ENCODE measurements at places on chromosomes 3 and 15.

DNA sequence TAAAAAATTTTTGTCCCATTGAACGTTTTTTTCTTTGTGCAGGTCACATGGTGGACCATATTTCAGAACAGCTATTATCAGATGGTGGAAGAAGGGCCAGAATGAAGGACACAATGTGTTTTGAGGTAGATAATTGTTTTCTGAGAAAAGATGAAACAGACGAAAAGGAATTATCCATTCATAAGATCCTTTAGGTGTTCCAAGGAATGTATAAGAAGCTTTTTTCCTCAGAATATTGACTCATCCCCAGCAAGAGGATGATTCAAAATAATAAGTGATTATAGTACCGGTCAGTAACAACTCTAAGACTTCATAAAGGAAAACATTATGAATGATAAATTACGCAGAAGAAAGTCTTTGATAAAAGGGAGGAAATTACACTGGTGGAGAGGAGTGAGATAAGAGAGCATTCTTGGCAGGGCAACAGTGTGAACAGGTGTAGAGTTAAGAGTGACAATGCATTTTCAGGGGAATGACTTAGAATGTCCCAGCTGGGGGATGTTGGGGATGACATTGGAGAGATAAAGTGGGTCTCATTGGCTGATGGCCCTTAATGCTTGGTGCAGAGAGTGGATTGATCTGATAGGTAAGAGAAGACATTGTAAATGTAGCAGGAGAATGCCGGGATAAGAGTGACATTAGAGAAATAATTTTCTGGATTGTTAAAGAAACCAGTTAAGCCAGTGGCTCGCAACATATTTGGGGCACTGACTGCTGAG is 27.0 kb upstream of the AQP9 start:
- no peak for DNase-seq

DNA sequence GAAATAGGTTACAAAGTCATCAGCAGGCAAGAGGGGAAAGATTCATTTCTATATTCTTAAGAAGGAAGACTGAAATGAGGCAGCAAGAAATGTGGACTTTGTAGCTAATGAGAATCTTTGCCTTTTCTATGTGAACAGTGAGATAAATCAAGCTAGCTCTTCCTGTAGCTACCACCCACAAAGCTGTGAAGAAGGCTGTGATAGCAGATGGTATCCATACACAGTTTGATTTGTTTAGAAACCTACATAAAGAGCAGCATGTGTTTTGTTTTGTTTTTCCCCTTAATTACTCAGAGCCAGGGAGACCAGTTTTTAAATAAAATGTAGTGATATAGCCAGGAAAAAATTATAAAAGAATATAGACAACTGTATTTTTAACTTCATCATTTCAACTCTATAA is 45.5 kb downstream of the TEX9 start:
- no peak for DNase-seq

- DNase-seq = no peak
These were observed 50.7 kb downstream of the ATG7 start for GRCh38 chr3:11322931-11323330.

DNA sequence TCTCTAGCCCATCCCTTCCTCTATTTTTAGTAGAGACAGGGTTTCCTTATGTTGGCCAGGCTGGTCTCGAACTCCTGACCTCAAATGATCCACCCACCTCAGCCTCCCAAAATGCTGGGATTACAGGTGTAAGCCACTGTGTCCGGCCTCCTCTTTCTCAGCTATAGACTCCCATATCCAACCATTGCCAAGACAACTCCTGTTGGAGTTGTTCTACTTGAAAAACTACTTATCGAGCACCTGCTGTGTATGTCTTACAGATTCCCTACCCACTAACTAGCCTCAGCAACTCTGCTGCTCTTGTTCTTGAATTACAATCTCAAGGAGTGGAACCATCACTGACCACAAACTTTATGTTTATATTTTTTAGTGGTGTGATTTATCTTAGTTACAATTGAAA is 186.6 kb downstream of the SLC9A9 start:
- DNase-seq = no peak

DNA sequence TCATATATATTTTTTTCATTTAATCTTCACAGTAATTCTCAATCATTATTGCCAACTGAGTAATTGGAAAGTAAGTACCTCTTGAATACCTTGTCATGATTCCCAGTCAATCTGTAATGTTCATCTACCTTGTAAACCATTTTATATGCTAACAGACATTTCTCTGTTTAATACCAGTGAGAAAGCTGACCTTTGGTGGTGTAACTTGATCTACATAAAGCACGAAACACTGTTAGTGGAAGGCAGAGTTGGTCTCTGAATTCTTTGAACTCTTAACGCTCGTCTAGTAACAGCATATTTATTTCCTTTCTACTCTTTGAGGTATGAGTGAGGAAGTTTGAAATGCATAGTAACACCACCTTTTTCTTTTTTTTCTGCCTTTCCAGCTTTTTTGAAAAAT is 59.5 kb downstream of the SLC25A26 start:
- DNase-seq = no peak

DNA sequence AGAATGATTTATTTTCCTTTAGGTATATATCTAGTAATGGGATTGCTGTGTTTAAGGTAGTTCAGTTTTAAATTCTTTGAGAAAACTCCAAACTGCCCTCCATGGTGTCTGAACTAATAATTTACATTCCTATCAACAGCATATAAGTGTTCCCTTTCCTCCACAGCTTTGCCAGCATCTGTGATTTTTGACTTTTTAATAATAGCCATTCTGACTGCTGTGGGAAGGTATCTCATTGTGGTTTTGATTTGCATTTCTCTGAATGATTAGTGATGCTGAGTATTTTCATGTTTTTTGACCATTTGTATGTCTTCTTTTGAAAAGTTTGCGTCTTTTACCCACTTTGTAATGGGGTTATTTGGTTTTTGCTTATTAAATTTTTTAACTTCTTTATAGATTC is 571.6 kb upstream of the CCDC54 start:
- DNase-seq = no peak

- DNase-seq = no peak
These were observed 181.7 kb upstream of the NSMCE3 start for GRCh38 chr15:29451201-29451781.

Data from activated CD4-positive, alpha-beta T cell treated with anti-CD3 and anti-CD28 coated beads for 24 hours (primary cell).